ENCODE measurements at places on chromosomes 1 and 21.

- no peak for DNase-seq
Measured at GRCh38 chr1:30417701-30418046, 305.7 kb downstream of the MATN1 start.

GRCh38 chr1:59814901-59815825, at the start of gene HOOK1:
Gene HOOK1 (plus strand): TSS chr1:59814949. CDS start chr1:59815118, 169 bp downstream.
- peak; percentile 34 for DNase-seq

DNA sequence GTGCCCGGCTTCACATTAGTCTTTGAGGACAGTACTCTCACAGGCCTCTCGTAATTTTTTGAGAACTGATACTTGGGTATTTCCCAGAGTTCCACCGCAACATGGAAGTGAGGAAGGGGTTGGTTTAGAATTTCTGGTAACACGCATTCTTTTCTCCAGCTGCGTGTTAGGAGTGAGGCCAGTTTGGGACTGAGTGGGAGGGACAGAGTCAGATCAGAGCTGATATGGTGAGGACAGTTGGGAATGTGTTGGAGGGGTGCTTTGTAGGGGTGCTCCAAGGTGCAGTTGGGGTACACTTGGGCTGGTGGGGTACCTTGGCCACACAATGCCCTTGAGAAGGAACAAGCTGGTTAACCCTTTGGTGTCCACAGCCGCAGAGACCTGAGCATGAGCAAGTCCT, 6.7 kb downstream of the FBXO6 start:
- DNase-seq = no peak

- DNase-seq = no peak
Measured at GRCh38 chr1:188652678-188653077, 1823.9 kb downstream of the PLA2G4A start.

DNA sequence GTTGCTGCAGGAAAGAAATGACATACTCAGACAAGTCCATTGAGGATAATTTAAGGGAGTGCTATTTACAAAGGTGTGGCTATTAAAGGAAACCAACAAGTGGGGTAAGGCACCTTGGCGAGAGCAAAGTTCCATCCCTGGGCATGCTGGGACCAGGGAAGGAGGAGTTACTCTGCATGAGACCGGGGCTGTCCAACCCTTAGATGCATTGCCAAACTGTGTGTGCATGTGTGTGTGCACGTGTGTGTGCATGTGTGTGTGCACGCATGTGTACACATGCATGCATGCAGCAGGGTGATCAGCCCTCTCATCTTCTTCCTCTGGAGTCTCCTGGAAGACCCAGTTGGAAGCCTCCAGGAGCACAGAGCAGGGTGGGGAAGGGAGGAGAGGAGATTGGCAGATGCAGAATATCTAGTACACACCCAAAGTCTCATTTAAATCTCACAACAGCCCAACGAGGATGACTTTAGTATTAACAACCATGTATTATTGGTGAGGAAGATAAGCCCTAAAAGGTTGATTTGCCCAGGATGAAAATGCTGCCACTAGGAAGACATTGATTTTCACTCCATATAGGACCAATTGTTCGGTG, 72.2 kb upstream of the CD34 start:
- no peak for DNase-seq

All from COR-L47 (cell line).